ENCODE measurements at places on chromosomes 7 and 10.
A peak's percentile ranks its signal among the peaks of the same experiment; 100 is the strongest.

GRCh38 chr7:52189153-52189778 is 846.2 kb upstream of the POM121L12 start:
- no peak for DNase-seq

DNA sequence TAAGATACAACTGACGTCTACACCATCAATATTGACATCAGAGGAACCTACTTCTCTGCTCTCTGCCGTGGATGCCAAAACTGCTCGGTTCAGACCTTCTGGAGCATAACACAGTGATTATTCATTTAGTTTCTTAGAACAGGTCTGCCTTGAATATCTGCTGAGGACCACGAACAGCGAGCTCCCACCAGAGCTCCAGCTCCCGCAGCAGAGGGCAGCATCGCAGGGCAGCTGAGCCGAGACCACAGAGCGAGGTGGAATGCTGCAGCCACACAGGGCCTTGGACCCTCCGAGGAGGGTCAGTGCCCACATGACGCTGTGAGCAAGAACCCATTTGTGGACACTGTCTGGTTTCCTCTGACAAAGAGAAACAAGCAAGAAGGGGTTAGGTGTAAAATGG is 6.8 kb downstream of the VIPR2 start:
- no peak for DNase-seq

GRCh38 chr10:98446151-98446660 is 529 bp downstream of the HPS1 start:
- peak; percentile 64 for DNase-seq

GRCh38 chr7:152383341-152384234 is 52.2 kb downstream of the KMT2C start:
- peak; percentile 47 for DNase-seq

- DNase-seq = no peak
Observed at GRCh38 chr7:38731215-38731614, 100.0 kb upstream of the AMPH start.

DNA sequence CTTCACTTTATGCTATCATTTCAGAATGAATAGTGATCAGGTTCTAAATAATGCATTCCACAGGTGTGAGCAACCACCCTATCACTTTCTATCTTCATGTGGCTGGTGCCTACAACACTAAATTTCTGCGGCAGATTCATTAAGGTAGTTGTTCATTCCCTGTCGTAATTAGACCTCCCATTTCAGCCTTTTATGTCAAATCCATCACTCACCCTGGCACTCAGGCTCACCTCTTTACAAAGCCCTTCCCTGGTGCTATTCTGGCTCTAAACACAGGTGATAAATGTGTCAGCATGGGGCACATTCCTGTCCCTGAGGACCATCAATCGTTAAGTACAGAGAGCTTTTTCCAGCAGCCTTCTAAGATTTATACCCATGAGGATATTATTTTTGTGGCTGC is 300.0 kb upstream of the C7orf33 start:
- no peak for DNase-seq

DNA sequence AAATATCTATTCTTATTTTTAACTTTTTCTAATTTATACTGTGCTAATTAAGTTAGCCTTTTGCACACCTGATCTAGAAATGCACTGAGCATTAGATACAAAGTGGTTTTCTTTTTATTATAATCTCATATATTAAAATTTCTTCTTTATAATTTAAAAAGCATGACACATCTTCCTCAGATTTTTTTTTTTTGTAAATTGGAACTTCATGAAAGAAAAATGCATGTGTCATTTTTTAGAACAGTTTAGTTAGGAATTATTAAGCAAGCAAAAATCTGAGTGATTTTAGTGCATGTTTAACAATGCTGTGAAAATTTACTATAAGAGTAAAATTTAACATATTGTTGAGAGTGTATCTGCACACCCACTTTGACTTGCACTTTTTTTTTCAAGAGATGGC is 367.9 kb downstream of the TFEC start:
- no peak for DNase-seq

- no peak for DNase-seq
Observed at GRCh38 chr7:127437837-127438236, 45.3 kb upstream of the ZNF800 start.

DNA sequence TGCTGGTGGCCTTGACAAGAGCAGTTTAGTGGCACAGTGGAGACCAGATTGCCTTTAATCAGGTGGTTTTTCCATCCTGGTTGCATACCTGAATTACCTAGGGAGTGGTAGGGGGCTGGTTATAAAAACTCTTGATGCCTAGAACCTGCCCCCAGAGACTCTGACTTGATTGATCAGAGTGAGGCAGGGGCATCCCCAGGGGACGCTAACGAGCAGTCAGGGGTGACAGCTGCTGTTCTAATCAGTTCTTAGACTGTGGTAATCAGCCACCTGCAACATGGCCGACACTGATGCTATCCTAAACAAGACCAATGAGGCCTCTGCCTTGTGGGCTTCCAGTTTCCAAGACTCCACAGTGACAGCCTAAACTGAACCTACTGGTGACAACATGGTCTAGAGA is 2.0 kb upstream of the OPALIN start:
- no peak for DNase-seq

- no peak for DNase-seq
Observed at GRCh38 chr7:55194522-55194921, 170.6 kb upstream of the LANCL2 start.

- DNase-seq = no peak
Observed at GRCh38 chr10:77236700-77237099, 400.9 kb downstream of the KCNMA1 start.

DNA sequence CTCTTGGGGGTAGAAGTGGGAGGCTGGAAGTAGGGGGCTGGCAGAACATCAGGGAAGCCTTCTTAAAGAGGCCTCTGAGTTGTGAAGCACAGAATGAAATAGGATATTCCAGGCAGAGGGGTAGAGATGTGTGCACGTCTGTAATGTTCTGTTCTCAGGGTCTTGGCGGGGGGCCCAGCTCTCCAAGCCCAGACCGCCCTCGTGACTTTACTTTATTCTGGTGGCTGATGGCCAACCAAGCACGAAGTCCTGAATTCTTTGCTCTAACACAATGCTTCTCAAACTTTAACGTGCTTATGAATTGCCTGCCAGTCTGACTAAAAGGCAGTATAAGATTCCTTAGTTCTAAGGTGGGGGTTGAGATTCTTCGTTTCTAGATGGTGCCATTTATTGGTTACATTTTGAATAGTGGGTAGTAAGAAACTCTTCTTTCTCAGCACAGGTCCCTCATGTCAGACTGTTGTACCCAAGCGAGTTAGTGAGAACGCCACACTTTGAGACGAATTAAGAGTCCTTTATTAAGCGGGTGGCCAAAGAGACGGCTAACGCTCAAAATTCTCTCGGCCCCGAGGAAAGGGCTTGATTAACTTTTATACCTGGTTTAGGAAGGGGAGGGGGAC is 8.2 kb downstream of the PRXL2A start:
- DNase-seq = no peak

- DNase-seq = no peak
Observed at GRCh38 chr10:22931948-22932347, 4.1 kb downstream of the ARMC3 start.

Measured in putamen (tissue), 1 donor.